NCI-H510A (cell line): ENCODE measurements at places on chromosomes 16 and 17.

- no peak for DNase-seq
These were observed 107.8 kb upstream of the WSCD1 start for GRCh38 chr17:5962371-5962770.

DNA sequence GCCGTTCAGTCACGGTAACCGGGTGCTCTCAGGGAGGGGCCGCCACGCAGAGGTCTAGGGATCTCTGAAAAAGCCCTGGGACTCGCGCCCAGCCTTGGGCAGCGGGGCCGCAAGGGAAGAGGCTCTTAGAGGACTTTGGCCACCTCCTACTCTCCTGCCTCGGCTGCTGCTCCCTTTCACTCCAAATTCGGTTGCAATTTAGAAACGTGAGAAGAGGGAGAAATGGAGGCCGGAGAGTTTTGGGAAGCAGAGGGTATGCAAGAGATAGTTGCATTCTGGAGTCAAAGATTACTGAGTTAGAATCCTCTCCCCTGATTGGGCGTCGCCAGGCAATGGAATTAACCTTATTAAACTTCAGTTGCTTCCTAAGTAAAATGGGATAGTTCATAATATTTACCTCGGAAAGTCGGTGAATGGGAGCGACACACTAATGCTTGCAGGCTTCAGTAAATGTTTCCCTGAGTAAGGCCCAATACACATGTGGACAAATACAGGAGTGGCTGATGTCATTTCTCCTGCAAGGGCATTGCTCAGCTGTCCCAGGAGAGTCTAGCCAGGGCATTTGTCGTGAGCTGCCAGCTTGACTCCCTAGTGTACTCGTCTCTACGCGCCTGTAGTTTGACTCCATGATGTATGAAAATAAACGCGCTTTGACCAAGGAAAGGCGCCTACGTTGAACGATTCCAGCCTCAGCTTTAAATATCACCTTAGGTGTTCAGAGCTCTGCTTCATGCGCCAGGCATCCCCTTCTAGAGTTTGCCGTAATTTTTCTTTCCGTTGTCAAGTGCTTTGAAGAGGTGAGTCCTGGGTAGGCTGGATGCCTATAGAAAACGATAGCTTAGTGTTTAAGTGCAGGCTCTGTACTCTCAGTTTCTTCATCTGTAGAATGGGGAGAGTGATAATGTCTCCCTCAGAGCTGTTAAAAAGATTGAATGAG is 667 bp downstream of the OGFOD1 start:
- DNase-seq = no peak

- no peak for DNase-seq
These were observed 11.5 kb downstream of the APPBP2 start for GRCh38 chr17:60514500-60514899.

DNA sequence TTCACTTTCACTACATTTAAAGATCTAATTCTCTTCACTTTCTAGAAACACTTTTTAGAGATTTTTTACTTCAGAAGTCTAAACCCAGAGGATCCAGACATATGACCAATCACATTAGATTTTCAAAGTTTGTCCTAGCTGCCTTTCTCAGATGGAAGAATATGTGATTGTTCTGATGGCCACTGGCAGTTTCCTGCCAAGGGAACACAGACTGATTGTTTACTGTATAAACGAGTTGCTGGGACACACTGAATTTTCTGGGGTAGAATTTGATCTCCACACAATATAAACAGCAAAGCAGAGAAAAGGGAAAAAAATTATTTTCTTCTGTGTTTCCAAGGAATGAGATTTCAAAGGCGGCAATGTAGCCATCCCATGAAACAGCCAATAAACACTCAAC is 480.0 kb downstream of the TOX3 start:
- DNase-seq = no peak

- DNase-seq = no peak
These were observed 16.5 kb downstream of the TSPOAP1 start for GRCh38 chr17:58312021-58312630.

GRCh38 chr17:7862692-7863437 is 5.1 kb downstream of the CYB5D1 start:
- no peak for DNase-seq

DNA sequence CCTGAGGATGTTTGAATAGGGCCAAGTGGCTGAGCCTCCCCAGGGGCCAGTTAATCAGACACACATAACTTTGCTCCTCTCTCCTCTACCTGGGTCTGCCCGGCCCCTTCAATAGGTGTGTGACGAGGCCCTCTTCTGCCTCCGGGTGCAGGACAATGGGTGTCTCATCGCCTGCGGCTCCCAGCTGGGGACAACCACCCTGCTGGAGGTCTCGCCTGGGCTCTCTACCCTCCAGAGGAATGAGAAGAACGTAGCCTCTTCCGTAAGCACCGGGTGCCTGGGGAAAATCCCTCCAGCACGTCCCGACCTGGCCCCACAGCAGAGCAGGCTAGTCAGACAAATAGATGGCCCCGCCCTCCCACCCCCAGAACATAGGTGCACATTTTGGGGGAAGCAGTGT is 16.1 kb upstream of the KIF19 start:
- DNase-seq = no peak

- DNase-seq = no peak
These were observed 13.5 kb downstream of the MARCHF10 start for GRCh38 chr17:62794666-62794971.

DNA sequence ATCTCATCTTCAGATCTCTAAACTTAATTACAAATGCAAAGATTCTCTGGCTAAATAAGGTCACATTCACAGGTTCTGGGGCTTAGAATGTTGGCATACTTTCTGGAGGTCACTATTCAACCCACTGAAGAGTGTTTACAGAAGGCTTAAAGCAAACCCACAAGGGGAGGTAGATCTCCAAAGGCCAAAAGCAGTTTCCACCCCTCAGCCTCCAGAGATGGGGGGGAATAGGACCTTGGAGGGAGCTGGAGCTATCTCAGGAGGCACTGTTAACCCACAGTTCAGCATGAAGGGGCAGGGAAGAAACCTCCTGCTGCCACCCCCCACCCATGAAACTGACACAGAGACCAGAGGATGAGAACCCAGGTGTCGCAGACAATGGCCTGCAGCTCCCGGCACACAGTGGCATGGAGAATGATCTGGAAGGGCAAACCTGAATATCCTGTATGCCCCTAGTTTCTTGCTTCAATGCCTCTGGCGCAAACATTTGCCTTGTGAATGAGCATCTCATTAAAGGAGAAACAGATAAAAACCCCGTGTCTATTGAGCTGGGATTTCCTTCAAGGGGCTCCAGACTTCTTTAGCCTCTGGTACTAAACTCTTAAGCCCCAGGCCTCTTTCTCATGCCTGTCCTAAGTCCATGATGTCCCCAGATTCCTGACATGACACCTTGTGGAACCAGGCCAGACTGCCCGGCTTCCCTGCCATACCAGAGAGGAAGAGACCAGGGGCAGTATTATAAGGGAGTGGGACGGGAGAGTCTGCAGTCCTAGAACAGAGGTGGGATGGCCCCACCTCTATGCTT is 103.1 kb upstream of the CDH5 start:
- DNase-seq = no peak

DNA sequence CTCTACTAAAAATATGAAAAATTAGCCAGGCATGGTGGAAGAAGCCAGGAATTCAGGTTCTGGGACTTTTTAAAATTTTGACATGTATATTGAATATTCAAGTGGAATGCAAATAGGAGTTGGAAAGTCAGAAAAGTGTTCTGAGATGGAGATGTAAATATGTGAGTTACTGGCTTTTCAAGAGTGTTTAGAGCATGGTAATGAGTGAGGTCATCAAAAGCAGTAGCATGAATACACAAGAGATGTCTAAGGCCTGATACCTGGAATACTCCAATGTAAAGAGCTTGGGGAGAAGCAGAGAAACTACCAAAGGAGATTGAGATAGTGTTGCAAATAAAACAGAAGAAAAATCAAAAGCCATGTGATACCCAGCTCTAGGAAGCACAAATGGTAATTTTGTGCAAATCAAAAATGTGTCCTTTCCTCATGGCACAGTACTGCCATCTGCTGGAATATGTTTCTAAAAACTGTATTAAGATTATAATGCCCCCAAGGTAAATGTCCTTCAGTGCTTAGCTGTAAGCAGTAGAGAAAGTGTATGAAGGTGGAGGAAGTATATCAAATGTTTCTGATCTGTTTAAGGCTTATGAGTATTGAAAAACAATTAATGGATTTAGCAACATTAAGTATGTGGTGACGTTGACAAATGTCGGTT is 908.4 kb downstream of the KCNJ18 start:
- no peak for DNase-seq

GRCh38 chr16:68823401-68824135 is 19.8 kb upstream of the TANGO6 start:
- DNase-seq = no peak

- no peak for DNase-seq
These were observed 13.9 kb downstream of the LRRC37B start for GRCh38 chr17:32020943-32021614.

DNA sequence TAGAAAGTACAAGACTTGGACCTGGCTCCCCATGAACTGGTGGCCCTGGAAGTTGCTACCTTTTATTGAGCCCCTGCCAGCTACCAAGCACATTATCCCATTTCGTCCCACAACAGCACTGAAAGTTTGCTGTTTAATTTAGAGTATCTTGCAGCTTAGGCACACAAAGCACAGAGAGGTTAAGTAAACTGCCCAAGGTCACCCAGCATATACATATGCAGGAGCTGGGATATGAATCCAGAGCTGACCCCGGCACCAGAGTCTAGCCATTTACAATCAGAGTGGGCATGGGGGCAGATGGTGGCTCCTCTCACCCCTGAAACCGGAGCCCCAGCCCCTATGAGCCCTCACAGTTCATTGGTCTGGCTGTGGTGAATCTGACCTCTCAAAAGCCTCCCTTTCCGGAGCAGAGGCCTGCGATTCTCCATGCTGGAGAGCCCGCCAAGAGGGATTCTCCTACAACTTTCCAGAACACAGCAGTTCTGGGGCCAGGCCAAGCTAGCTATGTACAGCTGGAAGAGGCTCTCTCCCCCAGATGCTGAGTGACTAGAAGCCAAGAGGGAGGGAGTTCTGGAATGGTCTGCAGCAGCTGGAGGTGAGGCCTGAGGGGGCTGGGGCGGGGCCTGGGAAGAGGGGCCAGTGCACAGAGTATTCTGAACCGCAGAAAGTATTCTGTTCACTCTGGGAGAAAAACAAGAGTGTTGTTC is 58.3 kb downstream of the SREBF1 start:
- DNase-seq = no peak

DNA sequence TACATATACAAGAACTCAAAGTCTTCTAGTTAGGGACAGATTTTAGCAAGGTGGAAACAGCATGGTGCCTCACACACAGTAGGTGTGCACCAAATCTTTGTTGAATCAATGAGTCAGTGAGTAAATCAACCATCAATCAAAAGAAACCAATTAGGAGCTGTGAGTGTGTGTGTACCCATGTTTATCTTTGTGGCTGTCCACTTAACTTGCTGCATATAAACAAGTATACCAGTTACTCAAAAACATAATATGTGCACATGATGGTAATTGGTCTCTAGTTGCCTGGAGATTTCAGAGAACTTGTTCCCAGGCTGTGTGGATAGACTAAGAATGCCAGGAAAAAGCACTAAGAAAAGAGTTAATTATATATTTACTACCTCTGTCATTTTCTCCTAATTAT is 272.2 kb upstream of the CCL2 start:
- no peak for DNase-seq

DNA sequence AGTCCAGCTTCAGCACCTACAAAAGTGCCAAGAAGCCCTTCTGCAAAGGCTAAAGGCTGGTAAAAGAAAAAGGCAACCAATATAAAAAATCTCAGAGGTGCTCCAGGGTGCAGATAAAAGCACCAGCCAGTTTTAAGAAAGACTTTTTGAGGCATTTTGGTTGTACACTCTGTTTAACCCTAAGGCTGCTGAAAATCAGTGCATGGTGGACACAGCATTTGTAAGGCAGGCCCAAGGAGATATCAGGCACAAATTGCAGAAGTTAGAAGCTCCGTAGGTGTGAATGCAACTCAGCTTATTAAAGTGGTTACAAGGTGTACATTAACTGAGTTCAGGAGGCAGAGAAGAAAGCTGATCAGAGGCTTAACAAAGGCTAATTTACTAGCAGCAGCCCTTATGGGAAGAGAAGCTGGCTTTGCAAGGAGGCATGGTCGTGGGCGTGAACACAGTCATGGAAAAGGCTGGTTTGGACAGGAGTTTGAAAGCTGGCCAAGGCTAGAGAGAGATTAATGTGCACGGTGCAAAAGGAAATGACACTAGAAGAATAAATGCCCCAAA is 21.1 kb downstream of the ACSM1 start:
- DNase-seq = no peak

GRCh38 chr17:35740216-35740615 is 8.8 kb downstream of the RASL10B start:
- no peak for DNase-seq

DNA sequence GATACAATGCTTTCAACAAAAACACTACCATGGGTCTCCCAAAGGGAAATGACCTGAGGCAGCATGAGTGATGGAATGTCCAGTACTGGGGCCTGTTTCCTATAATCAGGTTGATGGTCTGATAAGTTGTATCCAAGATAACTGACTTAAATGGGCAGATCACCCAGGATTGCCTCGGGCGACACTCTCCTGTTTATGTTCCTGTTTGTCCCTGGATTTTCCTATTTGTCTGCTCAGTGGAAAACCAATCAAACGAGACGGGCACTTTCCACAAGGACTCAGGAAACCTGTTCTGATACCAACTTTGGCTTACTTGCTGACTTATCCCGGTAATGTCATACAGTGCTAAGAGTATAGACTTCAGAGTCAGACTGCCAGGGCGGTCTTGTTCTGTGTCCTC is 27.4 kb downstream of the USP43 start:
- no peak for DNase-seq

DNA sequence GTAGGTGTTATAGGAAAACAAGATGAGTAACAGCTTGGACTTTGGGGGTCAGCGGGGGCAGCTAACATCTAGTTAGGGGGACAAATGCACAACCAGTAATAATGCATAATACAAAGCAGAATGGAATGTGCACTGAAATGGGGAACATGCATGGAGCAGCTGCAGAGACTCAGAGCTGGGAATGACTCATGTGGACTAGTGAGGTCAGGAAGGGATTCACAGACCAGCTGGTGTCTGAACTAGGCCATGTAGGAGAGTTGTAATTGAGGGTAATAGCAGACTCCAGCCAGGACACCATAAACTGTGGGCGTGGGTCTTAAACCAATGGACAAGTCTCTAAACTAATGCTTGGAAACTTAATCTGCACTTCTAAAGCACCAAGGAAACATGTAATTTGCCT is 176.8 kb upstream of the ASIC2 start:
- no peak for DNase-seq

DNA sequence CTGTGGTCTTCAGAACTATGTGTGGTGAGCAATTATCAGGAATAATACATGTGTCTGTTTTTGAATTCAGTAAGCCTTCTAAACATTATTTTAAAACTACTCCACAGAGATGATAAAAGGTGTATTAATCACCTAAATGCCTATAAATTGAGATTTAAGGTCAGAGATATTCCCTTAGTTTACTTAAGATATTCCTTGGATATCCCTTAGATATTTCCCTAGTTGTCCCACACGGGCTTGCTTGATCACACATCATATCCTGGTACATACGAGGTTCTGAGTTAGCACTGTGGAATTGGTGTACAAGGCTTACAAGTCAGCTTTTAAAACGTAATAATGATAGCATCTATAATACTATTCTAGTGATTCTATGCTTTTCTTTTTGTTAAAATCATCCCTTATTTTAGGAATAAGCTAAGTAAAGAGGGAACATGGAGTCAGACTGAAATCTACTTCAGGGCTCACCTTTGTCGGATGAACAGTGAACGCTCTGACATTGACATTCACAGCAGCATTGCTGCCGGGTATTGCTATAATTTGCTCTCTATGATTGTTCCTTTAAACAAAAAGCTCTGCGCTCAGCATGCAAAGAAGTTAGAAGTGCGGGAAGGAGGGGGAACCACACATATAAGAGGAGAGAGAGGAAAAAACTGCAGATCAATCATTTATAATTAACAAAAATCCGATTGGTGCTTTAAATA is 136.5 kb downstream of the SKAP1 start:
- no peak for DNase-seq
